DMS53 (cell line): ENCODE measurements at places on chromosomes 11 and 22.

GRCh38 chr11:122697636-122698167 lies 42.2 kb downstream of the UBASH3B start:
- no peak for DNase-seq

DNA sequence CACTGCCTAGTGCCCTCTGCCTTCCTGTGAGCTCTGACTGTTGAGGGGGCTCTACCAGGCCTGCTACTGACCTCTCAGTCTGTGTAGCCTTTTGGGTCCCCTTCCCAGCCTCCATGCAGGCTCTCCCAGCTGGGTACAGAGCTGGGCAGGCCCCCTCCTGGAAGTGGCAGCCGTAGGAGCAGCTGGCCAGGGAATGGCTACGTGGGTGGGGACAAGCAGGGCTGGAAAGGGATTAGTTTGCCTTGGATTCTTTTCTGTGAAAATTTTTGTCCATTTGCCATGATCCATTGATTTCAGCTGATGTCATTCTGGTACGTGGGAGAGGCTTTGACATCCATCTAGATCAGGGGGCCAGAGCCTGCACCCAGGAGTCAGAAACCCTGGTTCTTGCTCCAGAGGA lies 23.9 kb upstream of the NECTIN1 start:
- DNase-seq = no peak

- DNase-seq = peak; percentile 74
Measured at GRCh38 chr22:43343262-43343669, at the start of gene SCUBE1. TSS of gene SCUBE1 (minus strand) at chr22:43343372. CDS start at chr22:43343261, 111 bp downstream.

- DNase-seq = no peak
Measured at GRCh38 chr11:103773059-103773458, 263.4 kb upstream of the DDI1 start.

- DNase-seq = no peak
Measured at GRCh38 chr11:45304992-45305335, 18.8 kb upstream of the SYT13 start.

GRCh38 chr11:62081378-62082291 lies 42.2 kb upstream of the INCENP start:
- DNase-seq = peak; percentile 75

DNA sequence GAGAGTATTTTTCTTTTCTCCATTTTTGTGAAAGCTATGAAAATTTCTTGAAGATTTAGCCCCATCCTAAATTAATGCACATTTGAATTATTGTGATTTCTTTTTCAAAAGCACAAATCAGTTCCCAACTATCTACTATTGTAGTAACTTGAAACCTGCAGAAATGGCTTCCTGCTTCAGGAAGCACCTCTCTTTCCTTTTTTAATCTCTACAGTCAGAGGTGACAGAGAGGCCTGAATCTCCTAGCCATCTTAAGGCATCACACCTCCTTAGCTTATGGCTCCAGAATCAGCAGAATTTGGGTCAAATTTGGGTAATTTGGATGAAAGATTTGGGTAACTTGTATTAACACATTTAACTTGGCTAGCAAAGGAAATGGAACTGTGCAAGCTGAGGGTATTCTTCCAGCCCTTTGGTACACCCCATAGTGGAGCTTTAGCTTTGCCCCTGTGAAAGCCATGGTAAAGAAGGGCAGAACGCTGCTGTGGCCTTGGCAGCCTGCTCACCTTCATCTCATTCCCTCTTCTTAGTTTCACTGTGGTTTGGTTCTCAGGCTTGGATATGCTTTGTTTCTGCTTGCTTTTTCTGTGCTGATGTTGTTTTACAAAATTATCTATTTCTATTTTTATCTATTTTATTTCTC lies 16.2 kb downstream of the TBCEL start:
- DNase-seq = peak; percentile 23

DNA sequence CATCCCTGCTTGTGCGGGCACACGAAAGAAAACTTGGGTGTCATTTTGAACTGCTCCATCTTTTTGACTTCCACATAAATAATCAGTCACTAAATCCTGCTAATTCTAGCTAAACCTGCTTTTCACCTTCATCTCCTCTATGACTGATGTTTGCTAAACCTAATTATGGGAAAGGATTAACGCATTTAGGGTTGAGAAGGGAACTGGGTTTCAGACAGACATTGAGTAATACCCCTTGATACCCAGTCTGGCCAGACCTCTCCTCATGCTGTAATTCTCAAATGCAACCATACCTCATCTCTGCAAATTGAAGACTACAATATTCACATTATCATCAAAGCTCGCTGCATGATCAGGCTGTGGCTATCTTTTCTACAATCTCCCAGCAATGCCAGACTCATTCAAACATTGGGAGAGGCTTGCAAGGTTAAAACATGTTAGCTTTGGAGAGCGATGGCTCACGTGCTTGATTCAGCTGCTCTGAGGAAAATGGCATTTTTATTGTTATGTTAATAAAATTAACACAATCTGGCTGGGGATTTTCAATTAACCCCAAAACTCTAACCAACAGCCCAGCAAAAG lies 2.4 kb downstream of the HPS4 start:
- no peak for DNase-seq

DNA sequence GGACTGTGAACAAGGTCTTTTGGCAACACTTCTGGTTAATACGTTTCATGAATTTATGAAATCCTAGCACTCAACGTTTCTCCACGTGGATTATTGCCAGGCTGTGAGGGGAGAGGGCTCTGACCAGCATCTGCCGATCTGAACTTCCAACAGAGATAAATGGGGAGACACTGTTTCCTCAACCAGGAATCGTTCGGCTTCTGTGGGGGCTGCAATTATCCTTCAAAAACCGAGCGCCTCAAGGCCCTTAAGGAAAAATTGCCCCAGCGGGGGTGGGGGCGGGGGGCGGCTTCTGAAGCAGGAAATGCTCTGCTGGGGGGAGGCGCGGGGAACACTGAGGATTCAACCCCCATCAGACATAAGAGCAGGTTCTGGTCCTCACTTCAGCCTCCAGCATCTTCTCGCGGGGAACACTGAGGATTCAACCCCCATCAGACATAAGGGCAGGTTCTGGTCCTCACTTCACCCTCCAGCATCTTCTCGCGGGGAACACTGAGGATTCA lies 155.6 kb downstream of the BRD1 start:
- DNase-seq = no peak

- DNase-seq = no peak
Measured at GRCh38 chr22:49329636-49330035, 498.0 kb downstream of the BRD1 start.
